ENCODE measurements at places on chromosomes 1 and 21. TPM values are rescaled to one million over a fixed set of nuclear protein-coding genes. Genes with fewer than 3 reads are reported as not detected.

GRCh38 chr1:165248969-165249571, 107.4 kb downstream of the LMX1A start:
- no peak for DNase-seq

DNA sequence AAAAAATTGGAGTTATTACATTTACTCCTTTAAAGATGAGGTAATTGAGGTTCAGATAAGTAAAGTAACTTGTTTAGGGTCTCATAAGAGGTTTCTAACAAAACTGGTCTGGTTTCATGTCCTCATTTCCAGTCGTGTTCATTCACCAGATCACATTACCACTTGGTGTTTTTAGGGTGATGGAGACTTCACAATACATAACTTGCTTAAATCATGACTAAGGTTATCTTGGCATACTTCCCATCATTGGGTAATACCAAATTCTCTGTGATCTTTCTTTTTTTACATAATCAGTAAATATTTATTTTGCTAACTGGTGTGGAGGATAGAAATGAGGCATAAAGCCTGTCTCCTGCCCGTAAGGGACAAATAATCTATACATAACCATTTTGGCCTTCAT, 31.6 kb upstream of the RPTN start:
- DNase-seq, result no peak

GRCh38 chr1:219413536-219413935, 199.4 kb downstream of the ZC3H11B start:
- no peak for DNase-seq

- DNase-seq, result peak; percentile 80
Observed at GRCh38 chr1:154352581-154353459, 27.5 kb downstream of the ATP8B2 start.

- no peak for DNase-seq
Observed at GRCh38 chr1:117577191-117577885, 28.5 kb upstream of the TENT5C start.

DNA sequence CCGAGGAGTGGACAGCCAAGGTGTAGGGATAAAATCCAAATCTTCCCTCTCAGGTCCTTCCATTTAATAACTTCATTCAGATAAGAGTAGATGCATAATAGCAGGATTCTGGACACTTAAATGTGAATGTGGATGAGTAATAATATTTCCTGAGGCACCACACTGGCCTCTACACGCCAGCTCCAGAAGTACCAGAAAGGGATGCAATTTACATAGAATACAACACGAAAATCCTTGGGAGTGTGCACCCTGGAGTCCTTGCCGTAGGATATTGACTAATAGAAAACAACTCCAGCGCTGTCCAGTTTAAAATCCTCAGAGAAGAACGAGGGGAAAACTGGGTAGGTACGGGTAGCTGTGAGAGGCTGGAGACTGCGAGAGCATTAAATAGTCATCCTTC, 6.9 kb downstream of the PLXNA2 start:
- DNase-seq, result no peak

DNA sequence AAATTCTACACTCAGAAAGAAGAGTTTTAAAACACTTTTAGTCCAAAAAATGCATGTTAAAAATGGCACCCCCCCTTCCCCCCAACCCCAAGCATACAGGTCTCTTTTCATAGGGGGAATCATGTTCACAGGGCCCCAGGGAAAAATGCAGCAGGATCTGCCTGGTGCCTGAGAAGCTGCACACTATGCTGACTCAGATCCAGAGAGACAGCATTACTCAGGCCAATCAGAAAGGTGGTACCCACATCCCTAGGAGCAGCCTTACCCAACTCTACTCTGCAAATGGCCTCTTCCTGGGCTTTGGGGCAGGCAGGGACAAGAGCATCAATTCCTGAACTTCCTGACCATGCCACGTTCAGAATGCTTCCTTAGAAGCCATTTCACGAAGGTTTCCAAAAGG, 119.0 kb downstream of the HIVEP3 start:
- no peak for DNase-seq

DNA sequence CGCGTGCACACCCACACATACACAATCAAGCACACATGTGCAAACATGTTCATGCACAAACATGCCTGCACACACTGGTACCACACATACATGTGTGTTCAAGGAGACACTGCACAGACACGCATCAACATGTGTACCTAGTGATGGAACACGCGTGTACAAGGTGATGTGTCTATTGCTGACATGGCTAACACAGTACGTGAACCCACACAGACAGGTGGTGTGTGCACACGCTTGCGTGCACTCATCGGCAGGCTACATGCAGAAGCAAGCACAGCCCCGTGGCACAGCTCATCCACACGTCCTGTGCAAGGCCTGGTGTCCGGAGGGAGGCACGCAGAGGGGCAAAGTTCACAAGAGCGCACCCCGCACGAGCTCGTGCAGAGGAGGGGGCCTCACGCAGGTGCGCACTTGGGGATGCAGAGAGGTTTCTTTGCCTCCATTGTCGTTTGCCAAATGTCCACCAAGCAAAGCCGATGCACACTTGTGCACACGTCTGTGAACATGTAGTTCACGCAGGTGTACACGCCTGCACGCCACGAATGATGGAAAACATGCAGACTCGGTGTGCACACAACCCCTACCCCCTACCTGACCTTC, 969 bp downstream of the ACAP3 start:
- no peak for DNase-seq

OR2T35 gene
- not detected for total RNA-seq

SPOCD1 gene
- total RNA-seq, result 0.27 TPM
